Pancreas (tissue), 10 donors: ENCODE measurements at places on chromosomes 5 and 9. TPM values are rescaled to one million over a fixed set of nuclear protein-coding genes. Genes with fewer than 3 reads are reported as not detected.

The NTRK2 gene
- 31.4 TPM for total RNA-seq

The PCDHA9 gene
- 0.22 TPM for total RNA-seq

The PTGDS gene
- 38.8 TPM for total RNA-seq

The WDR31 gene
- 4.4 TPM for total RNA-seq

The IL31RA gene
- total RNA-seq = 0.12 TPM

The MYMK gene
- not detected for total RNA-seq

The NEUROG1 gene
- total RNA-seq = not detected

The LMX1B gene
- total RNA-seq = 0.14 TPM

The ZNF782 gene
- 6.0 TPM for total RNA-seq

The ABCA2 gene
- 26.8 TPM for total RNA-seq

The C9orf153 gene
- 0.13 TPM for total RNA-seq

The NR2F1-AS1 gene
- total RNA-seq = 1.9 TPM

The LHX6 gene
- total RNA-seq = 0.22 TPM

The PIP5KL1 gene
- total RNA-seq = 1.0 TPM

The PRLR gene
- 9.3 TPM for total RNA-seq

The PTGR1 gene
- 8.4 TPM for total RNA-seq

The OR1Q1 gene
- total RNA-seq = not detected

The PTGES gene
- 0.16 TPM for total RNA-seq

The KIF12 gene
- total RNA-seq = 72.9 TPM
